ENCODE measurements at places on chromosomes 3 and 15.
A peak's percentile ranks its signal among the peaks of the same experiment; 100 is the strongest.

GRCh38 chr3:136543385-136543784 is 208.8 kb downstream of the STAG1 start:
- no peak for DNase-seq

DNA sequence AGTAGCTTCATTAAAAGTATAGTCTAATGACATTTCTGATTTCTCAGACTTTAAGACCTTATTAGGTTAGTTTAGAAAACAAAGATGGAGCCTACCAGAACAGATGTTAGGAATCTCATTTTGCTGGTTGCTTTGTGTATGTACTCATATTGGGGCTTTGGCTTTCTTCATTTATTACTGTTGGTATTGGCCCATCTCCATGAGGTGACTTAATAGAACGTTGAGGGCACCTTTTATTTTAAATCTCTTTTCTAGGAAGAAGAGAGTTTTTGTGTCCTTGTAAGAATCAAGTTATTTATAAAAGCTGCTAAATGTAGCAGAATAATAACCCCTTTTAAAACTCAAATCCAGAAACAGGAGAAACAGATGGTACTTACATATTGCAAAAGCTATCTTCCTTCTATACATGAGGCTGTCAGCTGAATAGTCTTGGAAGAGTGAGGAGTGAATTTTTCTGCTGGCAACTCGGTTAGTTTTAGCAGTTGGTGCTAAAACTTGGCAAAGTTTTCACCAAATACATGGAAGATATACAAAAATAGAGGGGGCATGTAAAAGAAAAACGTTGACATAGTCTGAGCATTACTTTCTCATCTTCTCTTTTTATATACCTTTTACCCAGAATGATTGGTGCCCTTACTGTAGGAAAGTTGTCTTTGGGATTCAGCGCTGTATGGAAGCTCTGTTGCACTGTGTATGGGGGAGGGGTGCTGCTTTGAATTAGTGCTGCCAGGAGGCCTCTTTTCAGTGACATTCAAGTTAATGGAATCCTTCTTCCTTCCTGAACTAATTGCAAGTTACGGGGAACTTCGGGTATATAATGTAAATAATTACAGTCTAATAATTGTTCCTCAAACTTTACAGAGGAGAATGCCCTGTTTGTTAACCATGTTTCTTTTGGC is 35.8 kb downstream of the CTNNB1 start:
- no peak for DNase-seq

DNA sequence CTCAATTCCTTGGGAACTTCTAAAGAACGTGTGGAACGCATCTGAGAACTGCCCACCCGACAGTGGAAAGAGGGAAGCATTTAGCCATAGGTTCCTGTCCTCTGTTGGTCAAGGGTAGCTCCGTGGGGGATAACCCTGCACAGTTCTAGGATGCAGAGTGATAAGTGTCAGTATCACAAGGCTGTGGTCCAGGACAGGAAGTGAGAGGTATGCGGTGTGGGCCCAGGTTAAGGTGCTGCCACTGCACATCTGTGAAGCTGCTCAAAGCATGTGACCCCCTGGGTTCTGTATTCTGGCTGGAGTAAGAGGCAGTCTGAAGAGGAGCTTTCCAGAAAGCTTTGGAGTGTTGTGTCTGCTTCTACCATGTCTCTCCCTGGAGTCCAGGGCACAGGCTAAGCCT is 51.7 kb upstream of the HES1 start:
- DNase-seq, result no peak

GRCh38 chr15:90059208-90059985 is 42.9 kb downstream of the IDH2 start:
- peak; percentile 80 for DNase-seq

GRCh38 chr3:152466784-152467183 is 198.1 kb downstream of the MBNL1 start:
- no peak for DNase-seq

- DNase-seq, result no peak
Observed at GRCh38 chr3:112561484-112561733, 353 bp downstream of the ATG3 start.

- DNase-seq, result no peak
Observed at GRCh38 chr3:52721730-52722008, 15.8 kb downstream of the SPCS1 start.

DNA sequence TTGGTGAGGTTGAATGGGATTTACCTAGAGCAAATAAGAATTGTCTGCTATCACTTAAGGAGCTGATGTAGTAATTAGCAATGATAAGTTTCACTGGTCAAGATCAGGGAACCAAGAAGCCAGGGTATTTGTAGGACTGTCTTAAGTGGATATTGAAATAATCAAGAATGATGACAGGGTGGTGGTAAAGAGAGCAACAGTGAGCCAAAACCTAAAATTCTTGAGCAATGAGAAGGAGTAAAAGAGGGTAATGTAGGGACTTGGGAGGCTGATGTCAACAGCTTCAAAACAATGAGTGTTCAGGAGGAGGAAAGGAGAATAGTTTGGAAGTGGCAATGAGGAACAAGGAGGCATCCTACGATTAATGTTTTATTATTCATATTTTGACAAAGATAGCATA is 31.5 kb upstream of the SLC2A2 start:
- DNase-seq, result no peak

DNA sequence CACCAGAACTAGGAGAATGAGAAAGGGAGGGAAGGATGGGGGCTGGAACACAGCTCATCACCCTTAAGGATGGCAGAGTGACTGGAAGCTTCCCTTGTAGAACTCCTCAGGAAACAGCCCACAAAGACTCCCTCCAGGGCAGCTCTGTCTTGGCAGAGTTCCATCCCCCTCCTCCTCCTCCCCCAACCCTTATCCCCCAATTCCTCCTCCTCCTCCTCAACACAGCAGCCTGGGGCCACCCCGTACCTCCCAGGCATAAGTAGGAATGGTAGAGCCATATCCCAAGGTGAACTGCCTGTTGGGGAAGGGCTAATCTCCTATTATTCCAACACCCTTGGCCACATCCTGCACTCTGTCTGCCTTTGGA is 38.8 kb downstream of the ADCY5 start:
- DNase-seq, result no peak

DNA sequence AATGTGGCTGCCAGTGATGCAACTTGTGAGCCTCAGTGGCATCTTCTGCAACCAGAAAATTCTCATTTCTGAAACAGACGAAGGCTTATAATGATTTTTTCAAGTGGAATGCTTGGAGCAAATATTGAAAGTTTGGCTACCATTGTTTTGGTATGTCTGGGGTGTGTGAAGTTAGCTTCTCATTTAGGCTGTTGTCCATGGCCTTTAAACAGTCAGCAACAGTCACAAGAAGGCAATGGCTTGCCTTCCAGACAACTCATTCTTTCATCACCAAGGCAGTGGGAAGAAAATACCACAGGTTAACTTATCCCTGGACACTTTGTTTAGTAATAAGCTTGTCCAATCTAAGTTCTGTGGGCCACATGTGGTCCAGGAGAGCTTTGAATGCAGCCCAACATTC is 4.7 kb upstream of the BNC1 start:
- DNase-seq, result no peak

- DNase-seq, result no peak
Observed at GRCh38 chr3:182375916-182376315, 417.4 kb upstream of the ATP11B start.

GRCh38 chr3:160796089-160796812 is 40.2 kb downstream of the PPM1L start:
- no peak for DNase-seq

GRCh38 chr3:12307136-12307535 is 18.3 kb downstream of the PPARG start:
- DNase-seq, result no peak

GRCh38 chr3:5197022-5197421 is 9.5 kb downstream of the EDEM1 start:
- DNase-seq, result no peak

GRCh38 chr3:113214917-113215595 is 3.7 kb downstream of the BOC start:
- DNase-seq, result no peak

GRCh38 chr3:113428581-113428980 is 12.7 kb downstream of the CFAP44 start:
- DNase-seq, result no peak

DNA sequence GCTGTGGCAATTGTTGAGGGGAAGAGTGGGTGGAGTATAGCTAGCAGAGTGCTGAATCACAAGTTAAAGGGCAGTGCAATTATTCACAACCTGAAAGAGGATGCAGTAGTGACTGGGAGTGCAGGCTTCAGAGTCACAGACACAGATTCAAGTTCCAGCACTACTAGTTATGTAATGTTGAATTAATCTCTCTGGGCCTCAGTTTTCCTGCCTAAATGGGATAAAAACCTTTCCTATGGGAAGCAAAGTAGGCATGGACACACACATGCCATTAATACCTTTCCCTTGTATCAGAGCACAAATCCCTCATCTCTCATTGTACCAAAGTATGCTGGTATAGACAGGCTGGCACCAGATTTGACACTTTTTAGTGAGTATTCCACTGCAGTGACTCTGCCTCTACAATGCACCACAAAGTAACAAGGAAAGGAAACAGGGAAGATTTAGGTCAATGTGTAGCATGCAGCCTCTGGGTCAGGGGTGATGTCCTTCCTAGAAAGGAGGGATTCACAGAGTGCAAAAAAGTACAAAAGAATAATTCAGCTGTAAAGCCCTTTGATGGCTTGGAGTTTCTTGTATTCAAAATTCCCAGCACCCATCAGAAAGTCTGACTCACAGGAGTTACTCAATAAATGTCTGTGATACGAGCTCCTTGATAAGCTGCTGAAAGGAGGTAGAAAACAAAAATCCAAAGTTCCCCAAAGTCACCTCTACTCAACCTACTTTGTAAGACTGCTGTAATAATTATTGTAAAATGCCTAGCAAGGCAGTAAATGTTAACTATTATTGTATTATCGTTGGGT is 507.5 kb upstream of the TGFBR2 start:
- DNase-seq, result no peak

DNA sequence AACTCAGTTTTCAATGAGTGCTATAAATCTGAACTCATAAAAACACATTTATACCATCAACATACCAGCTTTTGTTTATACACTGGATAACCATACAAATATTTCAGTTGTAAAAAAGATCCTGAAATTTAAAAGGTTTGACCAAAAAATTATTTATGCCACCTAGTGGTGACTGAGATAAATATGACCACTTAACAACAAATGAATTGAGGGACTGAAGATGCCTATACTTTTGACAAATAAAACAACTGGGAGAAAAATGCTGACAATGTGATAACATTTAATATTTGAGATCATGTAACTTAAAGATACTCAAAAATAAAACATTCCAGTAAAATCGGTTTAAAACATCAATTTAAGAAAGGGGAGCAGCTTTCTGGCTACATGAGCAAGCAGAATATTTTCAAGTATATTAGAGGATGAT is 30.4 kb downstream of the ATG3 start:
- no peak for DNase-seq

Data from left ventricle myocardium inferior (tissue), 1 donor.